ENCODE measurements at places on chromosomes 5 and 9. TPM values are rescaled to one million over a fixed set of nuclear protein-coding genes. Genes with fewer than 3 reads are reported as not detected.

Gene PCDHGA2
- total RNA-seq, result not detected

Gene ADAMTS12
- total RNA-seq, result not detected

Gene SLC35A4
- 0.71 TPM for total RNA-seq

Gene SYK
- not detected for total RNA-seq

DNA sequence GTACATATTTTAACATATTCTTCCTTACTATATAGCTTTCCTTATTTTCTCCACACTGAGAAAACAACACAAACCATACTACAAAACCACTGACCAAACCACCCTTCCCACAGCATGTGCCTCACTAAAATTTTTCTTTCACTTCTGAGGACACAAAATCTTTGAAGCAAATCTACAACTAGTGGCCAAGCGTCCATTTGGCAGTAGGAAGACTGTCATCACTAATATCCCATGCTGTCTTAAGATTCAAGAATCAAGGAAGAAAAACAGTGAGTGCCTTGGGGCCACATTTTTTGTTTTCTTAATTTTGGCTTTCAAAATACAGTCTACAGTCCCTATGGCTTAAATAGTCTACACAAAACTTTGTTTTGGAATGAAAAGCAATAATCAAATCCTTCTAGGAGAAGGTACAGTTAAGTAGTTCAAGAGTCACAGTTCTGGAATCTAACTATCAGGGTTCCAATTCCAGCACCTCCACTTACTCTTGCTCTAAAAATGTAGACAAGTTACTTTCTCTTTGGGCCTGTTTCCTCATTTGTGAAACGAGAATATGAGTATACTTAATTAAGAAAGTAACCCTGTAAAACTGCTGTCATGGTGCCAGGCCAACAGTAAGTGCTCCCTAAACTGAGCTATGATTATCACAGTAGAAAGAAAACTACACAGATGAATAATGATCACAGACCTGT, 227.9 kb downstream of the BNC2 start:
- DNase-seq, result no peak

- DNase-seq, result peak; percentile 34
Measured at GRCh38 chr5:94849821-94850736, 231.6 kb downstream of the SLF1 start.

DNA sequence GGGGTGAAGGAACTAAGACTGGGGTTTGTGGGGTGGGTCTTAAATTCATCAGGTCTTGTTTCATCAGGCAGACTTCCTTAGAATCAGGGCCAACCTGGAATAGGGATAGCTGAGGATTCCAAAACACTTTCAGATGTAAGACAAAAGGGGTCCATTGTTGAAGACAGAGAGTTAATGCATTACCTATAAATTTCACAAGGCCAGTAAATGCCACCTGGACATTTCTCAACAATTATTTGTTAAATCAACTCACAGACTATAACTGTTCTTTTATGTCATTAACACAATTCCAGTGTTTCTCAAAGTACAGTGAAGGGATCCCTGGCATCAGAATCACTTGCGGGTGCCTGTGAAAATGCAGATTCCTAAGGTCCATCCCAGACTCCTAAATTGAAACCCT, 2.8 kb downstream of the MARCHF3 start:
- DNase-seq, result peak; percentile 58

GRCh38 chr5:139884144-139884543, 88.5 kb downstream of the PSD2 start:
- DNase-seq, result no peak

DNA sequence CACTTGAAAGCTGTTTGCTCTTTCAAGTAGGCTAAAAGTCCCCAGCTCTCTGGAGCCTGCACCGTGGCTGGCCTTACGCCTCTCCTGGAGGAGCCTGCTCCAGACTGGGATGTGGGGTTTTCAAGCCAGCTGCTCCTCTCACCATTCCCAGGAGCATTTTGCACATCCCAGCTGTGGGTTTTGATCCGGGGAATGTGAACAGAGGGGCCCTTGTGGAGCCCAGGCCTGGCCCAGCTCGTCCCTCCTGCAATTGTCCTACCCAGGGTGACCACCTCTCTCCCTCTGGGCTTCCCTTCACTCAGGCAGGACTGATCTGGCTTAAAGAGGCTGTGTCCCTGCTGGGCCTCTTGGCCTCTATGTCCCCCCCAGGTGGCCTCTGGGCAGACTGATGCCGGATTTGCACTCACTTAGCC, 32.5 kb upstream of the TIFAB start:
- no peak for DNase-seq

DNA sequence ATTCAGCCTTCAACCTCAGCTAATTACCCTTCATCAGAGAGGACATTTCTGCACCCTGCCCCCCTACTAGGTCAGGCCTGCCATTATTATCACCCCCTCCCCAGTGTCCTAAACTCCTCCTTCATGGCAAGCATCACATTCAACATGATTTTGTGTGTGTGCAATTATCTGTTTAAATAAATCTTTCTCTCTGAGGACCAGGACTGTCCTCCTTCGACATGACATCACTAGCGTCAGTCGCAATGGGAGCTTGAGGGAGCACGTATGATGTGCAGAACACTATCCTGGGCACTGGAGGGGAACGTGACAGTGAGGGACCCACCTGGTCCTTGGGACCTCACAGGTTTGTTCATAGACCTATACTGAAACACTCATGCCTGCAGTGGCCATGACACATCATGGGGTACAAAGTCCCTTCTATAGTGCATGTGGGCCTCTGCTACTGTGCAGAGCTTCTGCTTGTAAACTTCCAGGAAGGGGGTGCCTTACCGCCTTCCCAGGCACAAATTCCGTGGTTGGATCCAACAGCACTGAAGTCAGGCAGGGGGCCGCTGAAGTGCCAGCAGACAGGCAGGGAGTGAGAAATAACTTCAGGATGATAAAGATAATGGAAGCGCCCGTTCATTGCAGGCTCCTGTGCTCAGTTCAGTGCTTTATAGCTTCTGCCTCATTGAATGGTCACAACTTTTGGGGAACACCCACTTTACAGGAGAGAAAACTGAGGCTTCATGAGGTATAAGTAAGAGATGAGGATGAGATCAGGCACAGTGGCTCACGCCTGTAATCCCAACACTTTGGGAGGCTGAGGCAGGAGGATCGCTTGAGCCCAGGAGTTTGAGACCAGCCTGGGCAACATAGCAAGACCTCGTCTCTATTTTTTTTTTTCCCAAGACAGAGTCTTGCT, 36.0 kb upstream of the STXBP1 start:
- DNase-seq, result peak; percentile 91

DNA sequence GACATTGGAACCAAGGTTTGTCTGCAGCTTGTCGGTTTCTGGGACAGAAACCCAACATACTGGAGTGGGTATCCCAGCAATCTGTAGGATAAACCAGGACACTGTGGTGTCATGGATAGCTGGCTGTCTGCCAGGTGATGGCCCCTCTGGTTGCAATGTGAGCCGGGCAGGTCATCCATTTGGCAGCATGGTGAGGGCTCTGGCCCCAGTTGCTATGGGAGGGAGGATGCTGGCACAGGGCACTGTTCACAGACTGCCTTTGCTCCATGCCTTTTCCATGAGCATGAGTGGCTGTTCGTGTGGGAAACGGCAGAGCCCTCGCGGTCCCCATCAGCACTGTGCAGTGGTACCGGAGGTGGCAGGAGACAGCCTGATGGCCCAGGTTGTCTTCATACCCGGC, 6.4 kb downstream of the S1PR3 start:
- no peak for DNase-seq

DNA sequence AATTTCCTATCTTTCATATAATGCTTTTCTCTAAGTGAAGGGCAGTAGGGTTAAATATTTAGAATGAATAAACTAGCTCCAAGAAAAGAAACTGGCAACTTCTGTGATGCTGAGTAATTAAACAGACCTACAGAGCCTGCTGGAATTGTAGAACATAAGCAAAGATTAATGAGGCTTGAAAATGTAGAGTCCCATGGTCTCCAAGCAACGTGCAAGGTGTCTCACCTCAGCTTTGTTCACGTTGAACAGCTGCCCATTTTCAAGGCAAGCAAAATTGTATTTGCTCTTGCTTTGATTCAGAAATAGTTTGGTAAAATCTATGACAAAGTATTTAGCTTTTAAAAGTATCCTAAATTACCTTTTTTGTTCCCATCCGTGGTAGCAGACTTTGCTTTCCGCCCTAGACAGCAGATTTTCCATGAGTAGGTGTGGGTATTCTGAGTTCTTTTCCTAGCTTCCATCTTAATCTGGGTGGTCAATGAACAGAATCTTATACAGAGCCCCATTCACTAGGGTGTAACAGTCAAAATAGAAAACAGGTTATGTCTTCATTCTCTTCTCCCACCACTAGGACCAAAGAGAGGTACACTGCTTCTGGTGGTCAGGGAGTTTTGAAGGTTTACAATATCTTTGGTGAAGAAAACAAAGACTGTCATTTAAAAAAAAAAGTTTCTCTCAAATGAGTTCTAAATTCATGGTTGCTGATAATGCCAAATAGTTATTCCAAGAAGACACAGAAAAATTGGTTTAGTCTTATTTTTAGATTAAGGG, 52.1 kb upstream of the TYRP1 start:
- DNase-seq, result no peak

DNA sequence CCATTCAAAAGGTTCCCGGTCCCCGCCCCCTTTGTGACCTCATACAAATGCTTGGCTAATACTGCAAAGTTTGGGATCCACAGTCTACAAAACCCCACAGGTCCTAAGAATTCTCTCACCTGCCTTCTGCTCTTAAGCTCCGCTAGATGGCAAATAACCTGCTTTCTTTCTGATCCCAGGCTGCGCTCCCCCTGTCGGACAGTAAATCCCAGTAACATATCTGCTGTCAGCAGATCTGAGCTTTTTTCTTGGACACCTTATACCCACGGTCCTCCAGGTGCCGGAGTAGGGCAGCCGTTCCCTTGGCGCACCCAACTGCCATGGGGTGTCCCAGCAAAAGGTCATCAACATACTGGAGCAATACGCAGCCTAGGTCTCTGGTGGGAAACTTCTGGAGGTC, 39.0 kb upstream of the PPP1R26 start:
- peak; percentile 80 for DNase-seq

DNA sequence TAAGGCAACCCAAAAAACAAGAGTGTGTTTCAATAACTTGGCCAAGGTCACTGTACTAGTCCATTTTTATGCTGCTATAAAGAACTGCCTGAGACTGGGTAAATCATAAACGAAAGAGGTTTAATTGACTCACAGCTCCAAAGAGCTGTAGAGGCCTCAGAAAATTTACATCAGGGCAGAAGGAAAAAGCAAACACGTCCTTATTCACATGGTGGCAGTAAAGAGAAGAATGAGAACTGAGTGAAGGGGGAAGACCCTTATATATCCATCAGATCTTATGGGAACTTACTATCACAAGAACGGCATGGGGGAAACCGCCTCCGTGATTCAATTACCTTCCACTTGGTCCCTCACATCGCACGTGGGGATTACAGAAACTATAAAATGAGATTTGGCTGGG, 64.3 kb upstream of the CAMK4 start:
- no peak for DNase-seq

GRCh38 chr5:35804841-35805240, 51.9 kb upstream of the IL7R start:
- DNase-seq, result no peak

All from HepG2 (cell line).